T-helper 2 cell treated with Interferon-gamma antibody and Interleukin-4, amounts not matched to agents 5 μg/mL and 100 μg/mL, for 36 hours (primary cell): ENCODE measurements at places on chromosomes 7 and 10.

GRCh38 chr7:69738396-69738951 lies 140.2 kb downstream of the AUTS2 start:
- no peak for DNase-seq

- DNase-seq = no peak
Measured at GRCh38 chr10:132532179-132532578, 5.4 kb upstream of the INPP5A start.

DNA sequence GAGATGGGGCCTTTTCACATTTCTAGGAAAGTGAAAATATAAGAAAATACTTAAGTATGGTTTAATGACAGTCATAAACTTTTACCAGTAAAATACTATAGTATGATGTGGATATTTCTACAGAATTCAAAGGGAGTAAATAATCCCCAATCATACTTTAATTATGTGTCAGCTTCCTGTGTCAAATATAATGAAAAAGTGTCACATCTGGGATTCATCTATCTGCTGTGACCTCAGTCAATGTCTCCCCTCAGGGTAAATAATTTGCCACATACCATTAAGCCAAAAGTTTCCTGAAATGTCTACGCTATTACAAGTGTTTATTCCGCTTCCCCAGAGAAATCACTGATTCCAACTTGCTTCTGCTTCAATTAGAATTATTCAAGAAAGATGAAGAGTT lies 110.5 kb downstream of the ITGA8 start:
- DNase-seq = no peak

- DNase-seq = no peak
Measured at GRCh38 chr7:111873326-111873646, 311.0 kb upstream of the IMMP2L start.

GRCh38 chr10:71187600-71187999 lies 24.8 kb upstream of the UNC5B start:
- no peak for DNase-seq

DNA sequence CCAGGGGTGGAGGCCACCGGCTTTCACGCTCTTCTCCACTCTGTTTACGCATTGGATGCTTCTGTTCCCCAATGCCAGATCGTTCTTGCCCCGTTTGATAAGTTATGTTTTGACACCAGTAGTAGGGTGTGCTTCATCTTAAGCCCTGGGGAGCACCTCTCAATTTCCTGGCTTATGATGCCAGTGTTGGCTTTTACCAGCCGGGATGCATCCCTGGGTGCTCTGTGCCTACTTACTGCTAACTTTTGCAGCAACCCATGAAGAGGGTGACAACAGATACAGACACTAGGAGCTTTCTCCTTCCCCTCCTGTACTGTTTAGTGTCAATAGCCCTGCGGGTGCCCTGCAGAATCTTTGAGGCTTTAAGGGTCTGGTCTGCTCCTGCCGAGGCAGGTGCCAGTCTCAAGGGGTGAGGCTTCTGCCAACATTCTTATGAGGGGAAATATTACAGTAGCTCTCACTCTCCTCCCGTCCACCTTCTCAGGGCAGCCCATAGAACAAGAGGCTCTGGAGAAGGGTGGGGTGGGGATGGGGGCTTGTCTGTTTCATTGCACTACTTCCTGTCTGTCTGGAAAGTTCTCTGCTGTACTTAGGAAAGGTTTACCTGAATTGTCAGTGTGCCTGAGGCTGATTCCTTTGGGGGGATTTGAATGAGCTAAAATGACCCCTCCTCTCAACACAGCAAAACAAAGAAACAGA lies 23.3 kb downstream of the ADCY1 start:
- no peak for DNase-seq

- no peak for DNase-seq
Measured at GRCh38 chr10:84951616-84952015, 623.2 kb downstream of the CCSER2 start.

- DNase-seq = no peak
Measured at GRCh38 chr7:69295977-69296376, 302.3 kb upstream of the AUTS2 start.

DNA sequence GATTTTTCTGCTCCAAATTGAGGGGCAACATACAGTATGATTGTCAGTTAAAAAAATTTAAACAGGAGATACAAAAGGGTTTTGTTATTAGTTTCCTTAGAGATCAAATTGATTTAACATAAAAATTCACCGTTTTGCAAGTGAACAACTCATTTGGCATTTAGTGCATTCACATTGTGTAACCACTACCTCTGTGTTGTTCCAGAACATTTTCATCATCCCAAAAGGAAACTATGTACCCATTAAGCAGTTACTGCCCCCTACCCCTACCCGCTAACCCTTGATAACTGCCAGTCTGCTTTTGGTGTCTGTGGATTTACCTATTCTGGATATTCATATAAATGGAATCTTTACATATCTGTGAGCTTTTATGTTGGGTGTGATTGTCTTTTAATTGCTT lies 3.1 kb downstream of the ZRANB1 start:
- DNase-seq = no peak

DNA sequence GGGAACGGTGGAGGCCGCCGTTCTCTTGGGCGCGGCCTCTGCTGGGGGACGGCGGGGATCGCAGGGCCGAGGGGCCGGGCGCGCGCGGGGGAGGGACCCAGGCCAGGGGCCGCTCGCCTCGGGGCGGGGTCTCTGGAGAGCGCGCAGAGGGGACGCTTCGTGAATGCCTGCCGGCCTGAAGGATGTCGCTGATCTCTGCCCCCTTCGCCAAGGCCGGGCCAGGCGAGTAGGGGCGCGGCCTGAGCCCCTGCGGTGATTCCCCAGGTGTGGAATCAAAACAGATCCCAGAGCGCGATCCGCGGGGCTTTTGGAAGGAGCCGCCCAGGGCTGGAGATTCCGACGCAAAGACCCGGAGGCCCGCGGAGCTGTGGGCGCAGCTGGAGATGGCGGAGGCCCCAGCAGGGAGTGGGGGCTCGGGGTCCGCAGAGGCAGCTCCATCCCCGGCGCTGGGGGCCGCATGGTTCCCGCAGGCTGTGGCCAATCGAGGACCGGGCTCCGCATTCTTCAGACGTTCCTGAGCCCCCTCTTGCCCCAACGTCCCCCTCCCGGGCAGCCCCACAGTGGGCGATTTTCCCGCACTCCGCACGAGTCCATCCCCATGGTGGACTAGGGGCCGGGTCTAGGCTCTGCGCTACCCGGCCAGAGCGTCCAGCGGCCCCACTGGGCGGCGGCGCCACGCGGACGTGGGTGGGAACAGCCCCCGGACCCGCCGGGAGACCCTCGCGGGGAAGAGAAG lies 166.0 kb downstream of the ACTR3B start:
- DNase-seq = no peak

- no peak for DNase-seq
Measured at GRCh38 chr10:3131098-3131497, 41.5 kb downstream of the PITRM1 start.

- DNase-seq = no peak
Measured at GRCh38 chr10:22389856-22390589, 44.7 kb downstream of the SPAG6 start.

DNA sequence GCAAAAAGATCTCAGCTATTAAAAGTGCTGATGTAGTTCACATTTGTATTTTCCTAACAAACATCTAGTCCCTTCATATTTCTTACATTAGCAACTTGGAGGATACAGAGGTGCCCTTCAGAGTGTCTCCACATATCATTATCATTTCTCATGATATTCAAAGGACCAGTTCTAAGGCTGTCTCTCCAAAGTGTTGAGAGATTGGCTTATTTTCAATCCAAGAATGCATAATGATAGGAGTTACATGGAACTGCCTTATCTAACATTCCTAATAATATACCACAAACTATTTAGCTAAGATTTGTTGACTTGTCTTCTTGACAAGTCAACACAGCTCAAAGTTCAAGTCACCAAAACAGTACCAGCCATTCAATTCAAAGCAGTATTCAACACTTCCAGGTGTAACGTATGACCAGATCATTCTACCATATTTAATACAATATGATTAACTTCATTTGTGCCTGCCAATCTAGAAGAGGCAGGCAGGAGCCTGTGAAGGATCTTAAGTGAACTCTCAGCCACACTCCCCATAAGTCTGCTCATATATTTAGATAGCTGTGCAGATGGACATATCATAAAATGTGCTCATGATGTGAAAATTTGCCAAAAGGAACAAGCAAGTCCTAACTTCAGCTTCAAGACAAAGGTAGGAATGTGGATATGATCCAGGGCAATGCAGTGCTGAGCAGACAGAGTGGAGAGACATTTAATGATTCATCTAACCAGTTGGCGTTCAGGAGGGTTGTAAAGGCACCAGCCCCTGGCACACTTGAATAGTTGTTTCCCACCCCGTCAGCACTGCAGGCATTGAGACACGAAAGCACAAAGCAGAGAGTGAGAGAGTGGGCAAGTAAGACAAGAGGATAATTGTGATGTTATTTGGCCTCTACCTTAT lies 108.3 kb downstream of the MTERF1 start:
- no peak for DNase-seq

DNA sequence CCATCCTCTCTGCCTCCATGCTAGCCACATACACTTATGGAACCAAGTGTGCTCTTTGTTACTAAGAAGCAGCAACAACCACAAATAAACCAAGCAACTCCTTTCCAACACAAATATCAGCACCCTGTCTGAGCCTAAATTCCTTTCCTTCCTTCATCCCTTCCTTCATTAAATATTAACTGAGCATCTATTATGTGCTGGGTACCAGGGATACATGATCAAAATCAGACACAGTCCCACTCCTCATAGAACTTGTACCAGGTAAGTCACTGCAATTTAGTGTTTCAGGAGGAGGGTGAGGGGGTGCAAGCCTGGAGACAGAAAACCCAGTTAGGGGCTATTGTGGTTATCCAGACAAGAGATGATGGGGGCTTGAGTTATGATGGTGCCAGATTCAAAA lies 10.8 kb downstream of the CREB5 start:
- no peak for DNase-seq

DNA sequence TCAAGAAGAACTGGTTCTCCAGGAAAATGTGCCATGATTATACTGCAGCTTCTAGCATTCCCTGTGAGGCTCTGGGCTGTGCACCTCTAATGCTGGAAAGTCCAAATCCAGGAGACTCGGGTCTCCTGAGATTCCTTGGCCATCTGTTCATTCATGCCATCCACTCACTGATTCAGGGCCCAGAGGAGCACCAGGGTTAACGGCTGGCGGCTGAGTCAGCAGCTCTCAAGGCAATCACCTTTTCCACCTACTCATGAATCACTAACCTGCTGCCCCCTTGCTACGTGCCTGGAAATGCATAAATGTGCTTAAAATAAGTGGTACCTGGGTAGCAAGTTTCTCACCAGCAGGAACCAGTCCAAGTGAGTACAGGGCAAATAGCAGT lies 132.7 kb downstream of the KCNMA1 start:
- DNase-seq = no peak
